ENCODE measurements at places on chromosomes 2 and 18. TPM values are rescaled to one million over a fixed set of nuclear protein-coding genes. Genes with fewer than 3 reads are reported as not detected.
A peak's percentile ranks its signal among the peaks of the same experiment; 100 is the strongest.

DNA sequence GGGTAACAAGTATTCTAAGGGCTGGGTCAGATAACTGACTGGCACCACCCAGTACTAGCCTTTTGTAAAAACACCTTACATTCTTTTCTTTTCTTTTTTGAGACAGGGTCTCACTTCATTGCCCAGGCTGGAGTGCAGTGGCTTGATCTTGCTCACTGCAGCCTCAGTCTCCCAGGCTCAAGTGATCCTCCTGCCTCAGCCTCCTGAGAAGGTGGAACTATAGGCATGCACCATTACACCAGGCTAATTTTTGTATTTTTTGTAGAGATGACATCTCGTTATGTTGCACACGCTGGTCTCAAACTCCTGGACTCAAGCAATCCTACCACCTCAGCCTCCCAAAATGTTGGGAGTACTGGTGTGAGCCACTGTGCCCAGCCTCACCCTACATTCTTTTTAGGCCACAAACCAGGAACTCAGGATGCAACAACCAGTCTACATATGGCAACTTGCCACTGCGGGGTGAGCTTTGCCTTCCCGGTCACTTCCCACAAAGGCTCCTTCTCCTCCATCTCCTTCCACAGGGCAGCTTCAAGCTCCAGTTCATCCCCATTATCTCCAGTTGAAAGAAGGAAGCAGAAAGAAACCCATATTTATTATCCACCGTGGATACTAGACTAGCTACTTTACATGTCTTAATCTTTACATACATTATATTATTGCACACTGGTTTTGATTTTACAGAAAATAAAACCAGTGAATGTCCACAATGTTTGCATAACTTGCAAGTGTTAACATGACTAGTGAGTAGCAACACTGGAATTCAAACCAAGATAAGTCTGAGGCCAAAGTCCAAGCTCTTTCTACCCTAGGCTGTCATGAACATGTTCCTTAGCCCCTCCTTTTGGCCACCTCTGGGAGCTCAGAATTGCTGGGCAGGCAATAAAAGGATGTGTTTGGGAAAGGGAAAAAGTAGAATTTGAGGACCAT, 23.7 kb upstream of the AP1S3 start:
- no peaks in the 10 kb centered on the region for H3K36me3 ChIP-seq
- H3K4me1 ChIP-seq: no peaks in the 10 kb centered on the region
- no peak overlapping the region for H3K4me3 ChIP-seq
- H3K27me3 ChIP-seq: no peaks in the 10 kb centered on the region
- DNase-seq: no peak
- H3K27ac ChIP-seq: no peak overlapping the region

DNA sequence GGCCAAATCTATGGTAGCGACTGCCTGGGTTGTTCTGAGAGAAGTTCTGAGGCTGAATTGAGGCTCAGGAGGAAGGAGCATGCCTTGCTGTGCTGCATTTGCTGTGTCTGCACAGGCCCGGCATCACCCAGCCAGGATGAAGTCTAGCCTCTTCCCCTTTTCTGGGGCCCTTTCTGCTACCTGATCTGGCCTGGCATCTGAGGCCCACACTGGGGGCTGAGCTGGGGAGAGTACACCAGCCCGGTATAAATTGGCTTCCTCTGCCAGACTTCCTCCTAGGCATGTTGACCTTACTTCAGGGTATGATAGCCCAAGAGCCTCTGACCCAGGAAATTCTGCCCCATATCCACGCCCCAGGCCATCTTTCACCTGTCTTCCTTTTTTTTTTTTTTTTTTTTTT, 30.0 kb downstream of the MRPL35 start:
- DNase-seq: no peak
- peaks cover 10% of the 10 kb centered on the region for H3K4me1 ChIP-seq
- no peaks in the 10 kb centered on the region for H3K27me3 ChIP-seq
- H3K4me3 ChIP-seq: no peak overlapping the region
- no peak overlapping the region for H3K27ac ChIP-seq

DNA sequence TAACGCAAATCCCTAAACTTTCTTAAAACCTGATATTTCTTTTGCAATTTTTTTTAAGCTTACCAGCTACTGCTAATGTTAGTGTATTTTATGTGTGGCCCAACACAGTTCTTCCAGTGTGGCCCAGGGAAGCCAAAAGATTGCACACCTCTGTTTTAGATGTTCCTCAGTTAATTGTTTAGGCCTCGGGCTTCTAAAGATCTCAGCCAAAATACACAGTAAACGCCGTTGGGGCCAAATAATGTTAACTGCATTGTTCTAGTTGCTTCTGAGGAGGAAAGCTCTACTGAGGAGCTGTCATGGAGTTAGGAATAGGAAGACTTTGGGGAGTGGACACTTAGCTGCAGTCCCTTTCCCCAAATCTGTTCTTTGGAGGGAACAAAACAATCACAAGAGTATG, 2.0 kb downstream of the HSPE1 start:
- peak overlapping the region; percentile 100 for H3K27ac ChIP-seq
- peaks cover 35% of the 10 kb centered on the region for H3K4me1 ChIP-seq
- peaks cover 11% of the 10 kb centered on the region for H3K36me3 ChIP-seq
- no peaks in the 10 kb centered on the region for H3K27me3 ChIP-seq
- DNase-seq: no peak
- no peak overlapping the region for H3K4me3 ChIP-seq

- no peak for DNase-seq
- H3K36me3 ChIP-seq: no peaks in the 10 kb centered on the region
- peaks cover 22% of the 10 kb centered on the region for H3K4me1 ChIP-seq
- peak within 1 kb of the TSS; percentile 83 for H3K27ac ChIP-seq
Measured at GRCh38 chr18:80108739-80109675, at the start of gene ADNP2. Gene ADNP2 (plus strand): TSS chr18:80109262. CDS start chr18:80117543, 8,281 bp downstream.

GRCh38 chr2:203631068-203631757, 75.2 kb upstream of the CD28 start:
- no peaks in the 10 kb centered on the region for H3K27me3 ChIP-seq
- peak overlapping the region; percentile 46 for H3K27ac ChIP-seq
- DNase-seq: no peak
- H3K4me1 ChIP-seq: peaks cover 16% of the 10 kb centered on the region

- no peak for DNase-seq
- H3K4me1 ChIP-seq: no peaks in the 10 kb centered on the region
- H3K27ac ChIP-seq: no peak overlapping the region
- no peak overlapping the region for H3K4me3 ChIP-seq
- H3K36me3 ChIP-seq: no peaks in the 10 kb centered on the region
- no peaks in the 10 kb centered on the region for H3K27me3 ChIP-seq
Measured at GRCh38 chr2:29024882-29025430, 43.9 kb downstream of the TOGARAM2 start.

DNA sequence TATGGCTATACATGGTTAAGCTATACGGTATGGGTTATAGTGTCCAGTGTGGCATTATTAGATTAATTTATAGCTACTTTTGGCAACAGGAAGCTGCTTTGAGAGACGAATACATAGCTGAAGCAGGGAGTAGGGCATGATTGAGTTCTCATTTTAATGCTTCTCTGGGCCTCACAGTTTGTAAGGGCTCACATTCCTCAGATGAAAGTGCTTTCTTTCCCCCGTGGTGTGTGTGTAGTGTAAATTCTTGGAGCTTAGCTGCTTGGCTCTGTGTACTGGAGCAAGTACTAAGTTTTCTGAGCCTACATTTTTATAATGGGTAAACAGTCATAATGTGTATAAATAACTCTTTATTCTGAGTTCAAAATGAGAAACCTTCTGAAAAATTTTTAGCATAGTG, 173.7 kb downstream of the PTPRM start:
- H3K36me3 ChIP-seq: no peaks in the 10 kb centered on the region
- H3K27ac ChIP-seq: no peak overlapping the region
- DNase-seq: no peak

DNA sequence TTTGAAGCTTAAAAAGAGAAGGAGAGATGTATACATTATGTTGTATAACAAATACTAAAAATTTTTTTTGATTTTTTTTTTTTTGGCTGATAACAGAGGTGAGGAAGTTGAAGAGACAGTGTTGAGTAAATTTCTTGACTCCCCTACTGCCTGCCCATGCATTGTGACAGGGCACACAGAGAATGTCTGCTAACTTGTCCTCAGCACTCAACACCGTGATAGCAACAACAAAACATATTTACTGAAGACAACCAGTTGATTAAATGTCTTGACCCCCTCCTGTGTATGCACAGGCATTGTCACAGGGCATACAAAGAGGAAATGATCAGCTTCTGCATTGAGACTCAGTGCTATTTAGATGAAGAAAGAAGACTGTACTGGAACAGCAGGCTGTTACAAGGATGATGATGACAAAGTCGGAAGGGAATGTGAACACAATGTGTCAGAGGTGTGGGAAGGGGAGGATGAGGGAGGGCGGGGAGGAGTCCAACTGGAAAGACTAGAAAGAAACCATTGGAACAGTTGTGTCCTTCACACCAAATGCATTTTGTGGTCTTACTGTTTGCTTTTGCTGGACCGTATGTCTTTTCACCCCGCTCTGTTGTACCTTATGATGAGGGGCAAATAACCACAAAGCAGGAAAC, 89.5 kb downstream of the CERS6 start:
- H3K27ac ChIP-seq: no peak overlapping the region
- H3K4me1 ChIP-seq: no peaks in the 10 kb centered on the region

- no peaks in the 10 kb centered on the region for H3K36me3 ChIP-seq
- H3K4me1 ChIP-seq: no peaks in the 10 kb centered on the region
- H3K4me3 ChIP-seq: no peak overlapping the region
- no peaks in the 10 kb centered on the region for H3K27me3 ChIP-seq
- no peak for DNase-seq
Measured at GRCh38 chr2:38207168-38207567, 131.2 kb upstream of the CYP1B1 start.

DNA sequence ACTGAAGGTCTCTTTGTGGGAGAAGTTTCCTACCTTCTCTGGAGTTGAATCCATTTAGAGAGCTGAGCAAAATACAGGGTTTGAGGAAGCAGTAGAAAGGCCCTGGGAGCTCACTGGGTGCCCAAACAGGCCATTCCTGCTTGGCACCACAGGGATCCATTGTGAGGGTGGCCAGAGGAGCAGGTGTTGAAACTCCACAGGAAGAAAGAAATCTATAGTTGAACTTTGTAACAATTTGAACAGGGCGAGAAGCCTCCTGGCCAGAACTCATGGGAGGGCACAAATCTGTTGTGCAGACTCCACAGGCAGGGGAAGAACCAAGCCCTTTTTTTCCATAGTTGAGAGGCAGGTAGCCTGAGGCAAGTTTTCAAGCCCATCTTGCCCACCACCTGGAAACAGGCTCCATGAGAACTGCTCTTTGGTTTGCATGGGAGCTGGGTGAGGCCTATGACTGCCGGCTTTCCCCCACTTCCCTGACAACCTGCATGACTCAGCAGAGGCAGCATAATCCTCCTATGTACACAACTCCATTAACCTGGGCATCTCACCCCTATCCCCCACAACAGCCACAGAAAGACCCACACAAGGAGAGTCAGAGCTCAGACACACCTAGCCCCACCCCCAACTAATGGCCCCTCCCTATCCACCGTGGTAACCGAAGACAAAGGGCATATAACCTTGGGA, 1053.0 kb downstream of the TSN start:
- no peaks in the 10 kb centered on the region for H3K27me3 ChIP-seq
- no peak overlapping the region for H3K4me3 ChIP-seq
- H3K36me3 ChIP-seq: no peaks in the 10 kb centered on the region
- no peak for DNase-seq
- H3K4me1 ChIP-seq: no peaks in the 10 kb centered on the region

GRCh38 chr2:2222931-2223330, 108.1 kb downstream of the MYT1L start:
- H3K27me3 ChIP-seq: no peaks in the 10 kb centered on the region
- no peaks in the 10 kb centered on the region for H3K36me3 ChIP-seq
- H3K4me1 ChIP-seq: no peaks in the 10 kb centered on the region
- DNase-seq: no peak
- H3K4me3 ChIP-seq: no peak overlapping the region

- no peaks in the 10 kb centered on the region for H3K36me3 ChIP-seq
- H3K27ac ChIP-seq: no peak overlapping the region
- no peaks in the 10 kb centered on the region for H3K27me3 ChIP-seq
- H3K4me1 ChIP-seq: no peaks in the 10 kb centered on the region
Measured at GRCh38 chr2:46796843-46797625, 118.6 kb downstream of the MCFD2 start.

- peaks cover 13% of the 10 kb centered on the region for H3K4me1 ChIP-seq
- no peak overlapping the region for H3K27ac ChIP-seq
- no peak for DNase-seq
- no peaks in the 10 kb centered on the region for H3K27me3 ChIP-seq
- no peaks in the 10 kb centered on the region for H3K36me3 ChIP-seq
Measured at GRCh38 chr18:10928772-10929373, 220.5 kb downstream of the PIEZO2 start.

GRCh38 chr2:24657818-24658217, 135.4 kb downstream of the PTRHD1 start:
- H3K4me1 ChIP-seq: peaks cover 2% of the 10 kb centered on the region
- H3K27ac ChIP-seq: no peak overlapping the region
- no peak for DNase-seq
- no peaks in the 10 kb centered on the region for H3K27me3 ChIP-seq

GRCh38 chr2:72630767-72631166, 195.1 kb downstream of the EXOC6B start:
- DNase-seq: no peak
- no peaks in the 10 kb centered on the region for H3K27me3 ChIP-seq
- no peaks in the 10 kb centered on the region for H3K4me1 ChIP-seq
- no peaks in the 10 kb centered on the region for H3K36me3 ChIP-seq
- H3K27ac ChIP-seq: no peak overlapping the region
- H3K4me3 ChIP-seq: no peak overlapping the region

DNA sequence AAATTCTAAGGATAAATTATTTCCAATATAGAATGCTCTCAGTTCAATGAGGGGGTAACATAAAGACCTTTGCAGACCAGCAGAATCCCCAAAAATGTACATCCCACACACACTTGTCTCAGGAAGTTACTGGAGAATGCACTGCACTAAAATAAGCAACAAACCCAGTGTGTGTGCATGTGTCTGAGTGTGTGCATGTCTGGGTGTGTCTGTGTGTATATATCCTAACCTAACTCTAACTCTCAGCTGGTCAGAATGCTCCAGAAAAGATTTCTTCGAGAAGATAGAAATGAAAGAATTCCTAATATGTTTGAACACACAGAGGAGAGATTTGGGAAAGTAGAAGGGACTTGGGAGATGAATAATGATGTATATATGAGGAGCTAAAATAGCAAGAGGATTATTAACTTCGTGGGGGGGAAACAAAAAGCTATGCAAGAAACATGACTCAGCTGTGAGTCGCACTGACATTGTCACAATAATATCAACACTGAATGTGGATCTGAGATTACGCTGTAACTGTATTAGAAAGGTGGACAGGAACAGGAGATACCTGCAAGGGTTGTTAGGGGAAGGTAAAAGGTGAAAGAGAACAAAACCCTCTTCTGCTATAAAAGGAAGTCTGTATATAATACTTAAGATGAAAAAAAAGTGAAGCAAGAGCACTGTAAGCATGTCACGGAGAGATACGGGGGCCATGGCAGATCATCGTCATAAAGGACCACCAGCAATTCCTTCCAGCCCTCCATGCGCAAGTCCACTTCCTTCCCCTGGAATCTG, 11.1 kb downstream of the COLEC12 start:
- no peak overlapping the region for H3K27ac ChIP-seq
- DNase-seq: no peak
- H3K4me3 ChIP-seq: no peak overlapping the region
- H3K36me3 ChIP-seq: no peaks in the 10 kb centered on the region
- H3K27me3 ChIP-seq: no peaks in the 10 kb centered on the region

The MC2R gene
- total RNA-seq: not detected

The RTP5 gene
- not detected for total RNA-seq

The STAT4 gene
- 9.1 TPM for total RNA-seq

The PAX8 gene
- 1.7 TPM for total RNA-seq

The MYL1 gene
- total RNA-seq: not detected

The ALLC gene
- not detected for total RNA-seq

The CCDC68 gene
- total RNA-seq: 8.1 TPM

The GCG gene
- not detected for total RNA-seq

The IHH gene
- not detected for total RNA-seq

The POTEI gene
- total RNA-seq: not detected

Data from vagina (tissue), 2 donors.